Left ventricle myocardium inferior (tissue), 1 donor: ENCODE measurements at places on chromosomes 4 and X. TPM values are rescaled to one million over a fixed set of nuclear protein-coding genes. Genes with fewer than 3 reads are reported as not detected.

GRCh38 chr4:95250544-95251137 lies 298.1 kb downstream of the UNC5C start:
- DNase-seq: no peak

GRCh38 chr4:112633477-112634235 lies 3.1 kb downstream of the ZGRF1 start:
- no peak for DNase-seq

MOSPD2 gene
- 6.2 TPM for total RNA-seq

SPACA5 gene
- not detected for total RNA-seq

GRCh38 chrX:109270580-109271484 lies 211.1 kb downstream of the GUCY2F start:
- no peak for DNase-seq

ASMT gene
- not detected for total RNA-seq

GRCh38 chr4:3851881-3852280 lies 85.7 kb downstream of the ADRA2C start:
- DNase-seq: no peak

DNA sequence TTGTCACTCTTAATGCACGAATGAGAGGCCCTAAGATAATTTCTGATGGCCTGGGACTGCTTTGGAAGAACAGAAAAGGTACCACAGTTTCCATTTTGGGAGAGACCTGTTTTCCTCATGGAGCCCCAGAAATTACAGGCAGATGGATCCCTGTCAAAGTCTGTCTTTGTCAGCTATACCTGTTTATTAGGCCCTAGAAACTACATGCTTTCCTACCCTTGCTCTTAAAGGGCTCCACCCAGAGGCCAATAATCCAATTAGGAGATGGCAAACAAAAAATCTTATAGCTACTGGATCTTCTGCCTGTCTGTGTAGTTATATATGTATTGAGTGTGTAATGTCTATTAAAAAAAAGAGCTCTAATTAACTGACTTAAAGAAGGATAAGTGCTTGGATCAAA lies 141.3 kb downstream of the NR3C2 start:
- DNase-seq: no peak

RAB39B gene
- 0.11 TPM for total RNA-seq

DNA sequence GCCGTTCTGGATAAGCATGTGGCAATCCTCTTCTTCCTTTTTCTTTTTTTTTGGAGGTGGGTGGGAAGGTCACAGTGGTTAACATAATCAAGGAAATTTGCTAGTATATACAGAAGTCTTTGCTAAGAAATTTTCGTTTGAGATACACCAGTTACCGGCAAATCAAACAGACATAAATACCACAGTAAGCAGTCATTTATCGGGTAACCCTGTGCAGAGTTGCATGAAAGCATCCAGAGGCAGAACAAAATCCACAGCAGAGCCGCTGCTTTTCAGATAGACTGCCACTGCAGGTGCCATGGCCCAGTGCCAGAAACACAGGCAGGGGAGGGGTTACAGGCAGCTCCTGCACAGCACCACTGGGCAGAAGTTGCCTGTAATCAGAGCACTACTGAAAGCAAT lies 179.1 kb upstream of the MAB21L2 start:
- peak; percentile 57 for DNase-seq

DNA sequence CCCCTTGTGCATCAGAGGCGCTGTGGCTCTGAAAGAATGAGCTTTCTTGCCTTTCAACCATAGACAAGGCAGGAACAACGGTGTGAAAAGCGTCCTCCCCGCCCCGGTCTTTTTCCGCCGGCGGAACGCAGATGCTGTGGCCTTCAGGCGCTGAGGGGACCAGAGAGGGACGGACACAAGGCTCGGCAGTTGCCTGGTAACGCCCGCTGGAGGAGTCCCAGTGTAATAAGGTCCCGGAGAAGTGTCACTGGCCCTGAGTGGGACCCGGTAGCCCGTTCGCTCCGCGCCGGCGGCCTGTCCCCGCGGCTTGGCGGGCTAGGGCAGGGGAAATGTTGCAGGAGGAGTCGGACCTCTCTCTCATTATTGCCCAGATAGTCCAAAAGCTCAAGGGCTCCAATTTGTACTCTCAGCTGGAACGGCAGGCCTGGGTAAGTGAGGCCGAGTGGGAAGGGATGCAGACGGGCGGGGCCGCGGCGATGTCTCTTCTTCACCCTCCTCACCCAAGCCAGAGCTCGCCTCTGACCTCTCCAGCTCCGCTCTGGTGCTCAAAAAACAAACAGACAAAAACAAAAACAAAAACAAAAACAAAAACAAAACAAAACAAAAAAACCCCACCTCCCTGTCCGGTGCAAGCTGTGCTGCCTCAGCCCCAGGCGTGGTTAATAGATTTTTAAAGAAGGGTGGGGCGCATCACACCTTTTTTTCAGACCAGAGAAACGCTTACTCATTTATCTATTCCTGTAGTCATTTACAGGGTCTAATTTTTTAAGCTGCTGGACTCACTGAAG lies at the start of gene TBC1D19:
Gene TBC1D19 (plus strand): TSS at position 220 of the 788 bp plus-strand sequence. CDS start 110 bp downstream, at position 330.
- DNase-seq: peak; percentile 88
